ENCODE measurements at places on chromosomes 16 and 17. TPM values are rescaled to one million over a fixed set of nuclear protein-coding genes. Genes with fewer than 3 reads are reported as not detected.

The RNU2-1 gene
- not detected for polyA plus RNA-seq

- no peak for DNase-seq
Observed at GRCh38 chr16:50776037-50776436, 34.2 kb downstream of the CYLD start.

DNA sequence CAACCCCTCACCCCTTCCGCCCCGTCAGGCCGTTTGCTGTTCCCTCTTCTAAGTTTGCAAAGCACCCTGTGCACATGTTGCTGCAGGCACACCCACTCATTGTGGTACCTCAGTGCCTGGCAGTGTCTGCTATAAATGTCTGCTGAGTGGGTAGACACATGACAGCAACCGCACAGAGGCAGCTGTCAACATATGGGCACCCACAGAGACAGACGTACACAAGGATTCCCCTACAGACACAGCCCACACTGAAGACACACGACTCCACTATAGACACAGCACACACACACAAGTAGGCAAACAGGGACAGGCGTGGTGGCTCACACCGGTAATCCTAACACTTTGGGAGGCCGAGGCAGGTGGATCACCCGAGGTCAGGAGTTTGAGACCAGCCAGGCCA, 17.8 kb upstream of the CRK start:
- no peak for DNase-seq

- DNase-seq = no peak
Observed at GRCh38 chr16:84919269-84919668, 92.1 kb downstream of the ZDHHC7 start.

DNA sequence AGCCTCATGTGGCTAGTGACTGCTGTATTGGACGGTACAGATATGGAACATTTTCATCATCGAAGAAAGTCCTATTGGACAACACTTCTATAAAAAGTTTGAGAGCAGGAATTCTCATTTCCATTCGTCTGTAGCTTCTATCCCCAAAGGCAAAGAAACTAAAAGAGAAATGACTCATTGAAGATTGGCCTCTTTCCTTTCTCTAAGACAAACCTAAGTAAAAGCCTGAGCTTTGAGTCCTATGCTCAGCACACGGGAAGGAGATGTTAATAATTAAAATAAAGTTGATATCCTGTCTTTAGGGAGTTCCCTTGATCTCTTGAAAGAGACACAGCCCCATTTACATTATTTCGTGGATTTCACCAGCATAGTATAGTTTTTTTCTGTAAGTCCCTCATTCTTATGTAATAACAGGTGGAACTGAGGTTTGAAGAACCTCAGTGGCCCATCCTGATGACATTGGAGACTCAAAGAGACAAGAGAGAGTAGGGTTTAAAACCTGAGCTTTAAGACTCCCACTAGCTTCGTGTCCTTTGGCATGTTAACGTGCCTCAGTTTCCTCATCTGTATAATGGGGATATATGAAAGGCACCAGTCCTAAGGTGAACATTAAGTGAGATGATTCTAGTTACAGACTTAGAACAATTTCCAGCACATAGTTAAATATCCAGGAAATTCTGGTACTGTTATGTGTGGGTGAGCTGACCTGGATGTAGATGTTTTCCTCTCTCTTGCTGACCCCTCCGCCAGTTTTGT, 174.0 kb downstream of the IRX3 start:
- DNase-seq = no peak

All from liver (tissue), 10 donors.